Hypothalamus (tissue), 51 donors: ENCODE measurements at places on chromosomes 6 and 20.

DNA sequence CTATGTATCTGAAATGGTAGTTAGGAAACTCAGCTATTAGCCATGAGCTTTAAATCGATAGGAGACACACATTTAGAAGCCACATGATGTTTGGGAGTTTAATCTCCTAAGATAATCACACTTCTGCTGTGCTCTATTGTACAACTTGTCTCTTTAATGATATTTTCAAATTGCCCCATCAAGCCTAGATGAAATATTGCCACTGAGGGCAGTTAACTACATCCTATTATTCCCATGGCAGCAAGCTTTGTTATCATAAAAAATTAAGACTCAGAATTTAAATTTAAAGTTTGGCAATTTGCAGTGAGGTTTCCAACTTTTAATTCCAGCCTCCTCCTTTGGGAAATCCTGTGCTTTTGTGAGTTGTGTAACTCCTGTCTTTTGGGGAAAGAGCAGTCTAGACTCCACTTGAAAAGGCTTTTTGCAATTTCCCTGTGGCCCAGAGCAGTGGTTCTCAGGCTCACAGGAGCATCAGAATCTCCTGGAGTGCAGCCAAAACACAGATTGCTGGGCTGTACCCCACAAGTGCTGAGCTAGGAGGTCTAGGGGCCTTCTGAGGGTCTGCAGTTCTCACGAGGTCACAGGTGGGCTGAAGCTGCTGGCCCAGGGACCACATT, 792.4 kb downstream of the QKI start:
- DNase-seq: no peak

DNA sequence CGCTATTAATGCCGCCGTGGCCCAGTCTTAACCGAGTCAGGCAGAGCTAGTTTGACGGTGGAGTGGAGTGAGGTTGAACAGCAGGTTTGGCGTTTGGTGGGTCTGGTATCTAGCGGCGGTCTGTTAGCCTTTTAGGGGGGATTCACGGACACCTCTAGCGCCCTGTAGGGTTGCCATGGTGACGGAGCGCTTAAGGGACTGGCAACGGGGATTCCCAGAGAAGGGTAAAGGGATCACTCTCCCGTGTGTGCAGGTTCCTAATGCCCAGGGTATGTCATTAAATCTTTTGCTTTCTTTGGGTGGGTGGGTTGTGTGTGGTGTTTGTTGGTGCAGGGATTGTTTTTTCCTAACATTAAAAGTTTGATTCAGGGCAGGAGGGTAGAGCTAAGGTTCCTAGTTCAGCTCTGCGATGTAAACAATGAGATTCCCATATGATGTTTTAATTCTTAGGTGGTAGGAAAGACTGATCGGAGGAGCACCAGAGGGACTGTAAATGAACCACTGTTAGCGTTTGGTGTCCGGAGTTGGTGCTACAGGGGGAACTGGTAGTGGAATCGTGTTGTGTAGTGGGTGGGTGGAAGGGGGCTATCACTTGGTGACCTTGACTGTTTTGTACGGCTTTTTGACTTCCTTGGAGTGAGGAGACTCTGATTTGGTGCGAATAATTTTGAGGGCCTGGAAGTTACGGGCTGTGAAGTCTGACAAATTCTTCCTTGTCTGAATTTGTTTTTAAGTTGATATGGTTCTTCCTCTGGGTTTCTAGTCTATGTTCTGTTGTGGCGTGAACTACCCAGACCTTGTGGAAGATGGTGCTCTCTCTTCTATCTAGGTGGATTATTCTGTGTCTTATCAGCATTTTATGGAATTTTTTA, 5.0 kb downstream of the BRD2 start:
- no peak for DNase-seq

DNA sequence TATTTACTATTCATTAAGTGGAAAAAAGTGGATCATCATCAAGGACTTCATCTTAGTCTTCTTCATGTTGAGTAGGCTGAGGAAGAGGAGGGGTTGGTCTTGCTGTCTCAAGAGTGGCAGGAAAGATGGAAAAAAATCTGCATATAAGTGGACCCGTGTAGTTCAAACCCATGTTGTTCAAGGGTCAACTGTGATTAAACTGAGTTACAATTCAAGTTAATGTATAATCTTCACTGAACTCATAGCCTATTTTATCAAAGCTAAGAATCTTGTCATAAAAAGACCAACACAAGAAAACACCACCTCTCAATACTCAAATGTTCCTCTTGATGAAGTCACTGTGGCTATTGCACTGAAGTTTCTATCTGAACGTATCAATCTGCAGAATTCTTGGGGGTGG, 260.2 kb downstream of the FNDC1 start:
- DNase-seq: no peak

DNA sequence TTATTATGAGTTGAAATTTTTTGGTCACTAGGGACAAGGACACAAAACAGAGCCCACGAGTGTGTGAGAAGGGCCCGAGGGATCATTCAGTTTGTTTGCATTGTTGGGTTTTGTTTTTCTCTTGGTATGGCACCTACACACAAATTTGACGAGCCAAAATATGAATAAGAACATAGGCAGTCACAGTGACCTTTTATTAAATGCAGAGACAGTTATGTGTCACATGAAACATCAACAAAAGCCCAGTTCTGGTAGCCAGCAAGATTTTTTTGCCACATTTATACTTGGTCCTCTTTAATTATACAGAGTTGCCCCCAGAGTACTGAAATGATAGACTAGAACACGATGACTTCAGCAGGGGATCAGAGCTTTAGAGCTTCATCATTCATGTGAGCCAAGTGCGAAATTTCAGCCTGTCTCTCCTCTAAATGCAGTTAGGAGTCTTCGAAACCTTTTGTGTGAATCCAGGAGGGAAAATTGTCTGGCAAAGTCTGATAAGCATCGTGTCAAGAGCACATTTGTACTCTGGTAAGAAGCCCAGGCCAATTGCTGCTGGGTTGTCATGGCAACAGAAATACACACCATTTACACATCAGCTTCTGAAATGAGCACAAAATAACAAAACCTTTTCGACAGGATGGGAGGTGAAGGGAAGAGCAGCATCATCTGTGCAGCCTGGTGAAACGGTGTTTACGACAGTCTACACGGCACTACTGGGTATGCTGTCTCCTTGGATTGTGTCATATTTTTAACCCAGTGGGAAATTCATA, 79.2 kb upstream of the RIPOR2 start:
- no peak for DNase-seq

- DNase-seq: no peak
Measured at GRCh38 chr6:106666282-106667021, 37.1 kb downstream of the QRSL1 start.

GRCh38 chr6:69771158-69771906, 25.5 kb downstream of the LMBRD1 start:
- no peak for DNase-seq

DNA sequence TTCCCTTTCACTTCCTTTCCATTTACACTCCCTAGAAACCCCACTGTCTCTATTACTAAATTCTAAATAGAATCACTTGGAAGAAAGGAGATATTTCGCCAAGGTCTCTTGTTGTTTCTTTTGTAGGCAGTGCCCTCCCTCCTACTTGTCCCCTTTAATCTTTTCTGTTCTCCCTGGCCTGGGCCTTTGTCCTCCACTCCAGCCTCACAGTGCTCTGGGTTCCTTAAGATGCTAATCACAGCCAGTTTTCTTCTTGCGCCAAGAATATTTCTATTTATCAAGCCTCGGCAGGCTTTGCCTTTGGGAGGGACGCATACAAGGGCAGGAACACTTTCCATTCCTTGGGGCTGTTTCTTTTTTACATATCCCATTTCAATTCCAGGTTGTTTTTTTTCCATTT, 520.6 kb upstream of the CHD6 start:
- no peak for DNase-seq

DNA sequence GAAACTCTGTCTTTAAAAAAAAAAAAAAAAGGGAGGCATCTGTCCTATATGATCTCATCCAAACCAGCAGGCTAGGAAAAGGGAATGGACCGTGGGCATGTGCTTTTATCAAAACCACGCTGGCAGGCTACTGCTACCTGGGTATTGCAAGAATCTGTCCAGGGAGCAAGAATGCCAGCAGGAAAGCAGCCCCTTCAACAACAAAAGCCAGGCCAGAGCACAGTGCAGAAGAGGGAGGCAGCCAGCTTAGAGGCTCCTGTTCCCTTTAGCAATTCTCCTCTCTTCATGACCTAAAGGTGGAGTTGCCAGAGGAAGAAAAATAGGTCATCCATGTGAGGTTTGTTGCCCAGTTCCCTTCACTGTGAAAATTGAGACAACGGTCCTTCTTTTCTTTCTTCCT, 18.2 kb downstream of the TBC1D20 start:
- DNase-seq: no peak

- DNase-seq: no peak
Measured at GRCh38 chr6:54299542-54300269, 8.5 kb upstream of the TINAG start.

DNA sequence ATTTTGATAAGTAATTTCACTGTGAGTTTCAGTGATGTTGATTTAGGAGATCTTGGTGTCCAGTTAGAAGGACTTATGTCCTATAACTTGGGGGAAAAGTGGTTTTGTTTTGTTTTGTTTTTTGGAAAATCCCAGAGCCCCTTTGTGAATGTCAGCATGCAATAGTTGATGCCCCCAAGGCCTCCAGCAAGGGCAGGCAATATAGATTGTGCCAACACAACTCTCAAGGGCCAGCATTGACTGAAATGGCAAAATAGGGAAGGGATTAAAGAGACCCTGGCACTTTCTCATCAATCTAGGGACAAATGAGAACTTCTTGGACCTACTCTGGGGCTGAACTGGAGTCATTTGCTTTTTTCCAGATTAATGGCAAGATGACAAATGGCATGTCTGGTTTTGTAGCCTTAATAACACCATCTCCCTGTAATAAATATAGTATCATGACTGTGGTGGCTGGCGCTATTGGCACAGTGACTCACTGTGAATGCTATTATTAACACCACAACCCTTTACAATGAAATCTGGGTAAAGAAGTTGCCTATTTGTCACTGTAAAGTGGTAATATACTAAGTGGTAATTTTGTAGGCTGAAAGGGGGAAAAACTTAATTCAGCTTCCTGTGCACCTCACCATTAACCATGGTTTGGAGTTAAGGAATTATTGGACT, 51.8 kb downstream of the ABRACL start:
- DNase-seq: no peak

DNA sequence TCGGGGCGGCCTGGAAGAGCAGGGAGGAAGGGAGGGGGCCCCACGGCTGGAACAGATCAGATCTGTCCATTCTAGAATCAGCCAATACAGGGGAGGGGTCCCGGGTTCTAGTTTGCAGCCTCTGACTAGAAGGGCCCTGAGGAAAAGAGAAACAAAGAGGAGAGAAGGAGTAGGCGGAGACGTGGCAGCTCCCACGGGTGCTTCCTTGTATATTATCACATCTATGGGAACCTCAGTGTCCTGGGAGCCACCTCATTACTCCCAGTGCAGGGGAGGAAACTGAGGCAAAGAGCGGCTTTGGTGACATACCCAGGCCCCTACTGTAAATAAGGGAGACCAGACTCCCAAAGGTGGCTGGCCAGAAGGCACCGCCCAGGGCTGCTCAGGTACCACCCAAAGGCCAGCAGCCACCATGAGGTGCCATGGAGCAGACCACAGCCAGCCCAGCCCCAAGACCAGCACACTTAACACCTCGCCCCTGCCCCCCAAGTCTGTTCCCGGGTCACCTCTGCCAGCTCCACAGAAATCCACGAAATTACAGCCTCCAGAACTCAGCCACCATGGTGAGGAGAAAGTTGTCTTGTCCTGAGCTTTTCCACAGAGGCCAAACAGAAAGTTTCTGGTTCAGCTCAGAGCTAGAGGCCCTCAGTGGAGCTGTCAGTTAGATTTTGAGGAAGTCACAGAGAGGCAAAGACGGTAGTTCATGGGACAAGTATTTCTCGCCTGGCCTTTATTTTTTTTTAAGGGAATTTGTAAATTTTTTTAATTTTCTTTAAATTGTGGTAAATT, 2.1 kb downstream of the ZC3H12D start:
- DNase-seq: no peak

DNA sequence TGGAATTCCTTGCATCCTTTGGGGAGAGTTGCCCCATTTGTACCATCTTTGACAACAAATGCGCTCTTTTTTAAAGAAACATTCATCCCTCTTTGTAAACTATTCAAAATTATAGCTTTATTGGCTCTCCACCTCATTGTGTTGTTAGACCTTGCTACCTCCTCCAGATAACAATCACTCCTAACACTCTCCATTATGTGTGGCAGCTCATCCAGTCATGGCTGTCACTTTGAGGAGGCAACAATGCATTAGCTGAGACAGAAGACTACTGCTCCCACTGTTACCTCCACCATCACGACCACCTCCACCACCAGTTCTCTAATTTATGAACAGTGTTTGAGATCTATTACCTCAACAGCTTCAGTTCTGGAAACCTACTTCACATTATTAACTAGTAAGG, 339.1 kb downstream of the FRK start:
- no peak for DNase-seq

GRCh38 chr20:22675341-22675740, 91.0 kb upstream of the FOXA2 start:
- no peak for DNase-seq

DNA sequence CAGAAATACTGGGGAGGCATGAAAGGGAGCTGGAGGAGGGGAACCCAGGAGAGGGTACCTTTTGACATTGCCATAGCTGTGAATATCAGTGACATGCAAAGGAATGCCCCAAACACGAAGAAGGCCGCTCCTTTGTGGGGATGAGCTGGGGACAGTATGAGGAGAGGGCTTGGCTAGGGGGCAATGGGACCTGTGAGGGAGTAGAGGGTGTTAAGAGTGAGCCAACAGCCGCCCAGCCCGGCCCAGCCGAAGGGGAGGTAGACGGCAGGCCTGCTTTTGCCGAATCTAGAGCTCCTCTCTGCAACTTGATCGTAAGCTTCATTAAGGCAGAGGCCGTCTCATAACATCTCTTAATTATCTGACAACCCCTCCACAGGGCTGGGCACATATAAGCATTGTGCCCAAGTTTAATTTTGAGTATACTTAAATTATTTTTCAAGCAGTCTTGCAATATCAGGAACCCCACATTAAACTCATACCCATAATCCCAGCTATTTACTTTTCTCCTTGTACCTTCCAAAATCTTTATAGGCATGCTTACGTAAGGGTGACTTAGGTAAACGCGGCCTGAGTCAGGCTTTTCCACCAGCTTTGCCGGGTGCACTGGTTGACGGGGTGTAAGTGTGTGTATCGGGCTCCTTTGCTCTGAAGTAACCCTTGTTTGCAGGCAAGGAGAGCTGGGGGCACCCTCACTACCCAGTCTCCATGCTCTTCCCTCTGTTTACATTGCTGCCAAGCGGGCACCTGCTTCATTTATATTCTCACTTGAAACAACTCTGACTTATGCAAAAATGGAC, 24.9 kb upstream of the VEGFA start:
- no peak for DNase-seq

DNA sequence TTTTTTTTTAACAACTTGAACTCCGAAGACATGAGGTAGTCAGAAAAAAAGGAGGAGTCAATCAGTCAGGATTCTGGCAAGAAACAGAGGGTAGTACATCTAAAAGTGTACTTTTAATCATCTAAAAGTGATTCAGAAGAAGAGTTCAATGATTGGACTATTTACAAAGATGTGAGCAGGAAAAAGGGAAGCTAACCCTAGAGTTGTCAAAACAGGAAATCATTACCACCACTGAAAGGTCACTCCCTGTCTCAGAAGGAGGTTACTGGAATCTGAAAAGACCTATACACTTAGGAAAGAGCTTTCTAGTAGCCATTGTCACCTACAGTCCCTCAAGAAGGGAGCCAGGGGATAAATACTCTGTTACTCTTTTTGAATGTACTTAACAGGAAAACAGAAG, 16.7 kb upstream of the LMBRD1 start:
- DNase-seq: no peak
